Stimulated activated CD8-positive, alpha-beta memory T cell treated with anti-CD3 and anti-CD28 coated beads, Interleukin-7, amount 100 ng/mL, for 1 hour (primary cell): ENCODE measurements at places on chromosomes 7 and 10.

DNA sequence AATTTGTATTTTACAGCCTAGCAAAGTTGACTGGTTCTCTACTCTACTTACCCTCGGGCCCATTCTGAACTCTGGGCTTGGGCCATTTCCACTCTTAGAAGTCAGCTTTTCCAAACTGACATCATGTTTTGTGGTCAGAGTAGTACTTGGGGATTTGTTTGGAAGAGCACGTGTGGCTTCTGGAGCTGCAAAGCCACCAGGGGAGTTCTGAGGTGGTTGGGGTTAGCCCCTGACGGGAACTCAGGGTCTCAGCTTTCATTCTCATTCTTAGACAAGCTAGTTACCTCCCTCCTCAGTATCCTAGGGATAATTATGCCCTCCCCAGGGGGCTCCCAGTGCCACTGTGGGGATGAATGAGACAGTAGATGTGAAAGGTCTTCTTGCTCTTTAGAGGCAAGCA, 647.7 kb upstream of the GALNT17 start:
- DNase-seq, result no peak

GRCh38 chr10:52805414-52806285, 33.1 kb upstream of the MBL2 start:
- DNase-seq, result no peak

DNA sequence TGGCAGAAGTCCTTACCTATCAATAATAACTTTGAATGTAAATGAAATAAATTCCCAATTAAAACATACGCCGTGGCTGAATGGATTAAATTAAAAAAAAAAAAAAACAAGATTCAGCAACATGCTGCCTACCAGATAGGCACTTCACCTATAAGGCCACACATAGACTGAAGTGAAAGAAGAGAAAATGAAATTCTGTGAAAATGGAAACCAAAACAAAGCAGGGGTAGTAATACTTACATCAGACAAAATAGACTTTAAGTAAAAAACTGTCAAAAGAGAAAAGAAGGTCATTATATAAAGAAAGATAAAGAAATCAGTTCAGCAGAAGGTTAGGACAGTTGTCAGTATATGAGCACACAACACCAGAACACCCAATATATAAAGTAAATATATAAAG, 55.3 kb downstream of the TCAF1 start:
- DNase-seq, result no peak

DNA sequence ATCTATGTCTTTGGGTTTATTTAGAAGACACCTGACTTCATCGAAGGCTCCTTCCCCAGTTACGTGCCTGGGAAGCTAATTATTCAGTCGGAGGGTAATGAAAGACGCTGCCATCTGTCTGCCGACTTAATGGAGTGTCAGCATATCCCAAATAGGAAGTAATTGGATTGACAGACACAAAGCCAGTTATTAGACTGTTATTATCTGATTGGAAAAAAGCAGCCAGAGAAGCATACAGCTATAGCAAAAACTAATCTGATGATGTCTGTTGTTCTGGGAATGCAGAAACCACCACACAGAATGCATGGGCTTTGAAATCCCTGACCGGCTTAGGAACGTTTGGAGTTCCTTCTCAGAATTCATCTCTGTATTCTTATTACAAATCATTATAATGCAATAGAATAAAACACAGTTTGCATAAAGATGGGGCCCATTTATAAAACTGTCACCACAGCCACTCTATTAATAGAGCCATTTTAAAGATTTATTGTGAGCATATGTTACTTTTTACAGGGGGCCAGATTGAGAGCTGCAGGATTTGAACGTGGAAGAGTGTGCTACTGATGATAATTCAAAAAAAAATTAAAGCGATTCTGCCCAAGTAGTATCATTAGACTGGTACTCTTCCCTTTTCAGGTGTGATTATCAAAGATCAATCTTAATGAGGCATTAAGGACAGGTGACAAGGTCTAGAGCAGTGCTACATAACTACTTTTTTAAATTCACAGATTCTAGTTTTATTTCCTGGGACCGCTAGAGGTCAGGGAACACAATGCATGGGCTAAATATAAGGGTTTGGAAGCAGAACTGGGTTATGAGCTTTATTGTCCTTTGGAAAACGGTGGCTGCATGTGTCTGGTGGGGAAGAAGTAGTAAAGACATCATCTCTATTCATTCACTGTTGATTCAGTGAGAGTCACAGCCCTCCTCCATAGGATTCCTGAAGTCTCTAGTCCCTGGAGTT, 330.1 kb upstream of the LRGUK start:
- no peak for DNase-seq

DNA sequence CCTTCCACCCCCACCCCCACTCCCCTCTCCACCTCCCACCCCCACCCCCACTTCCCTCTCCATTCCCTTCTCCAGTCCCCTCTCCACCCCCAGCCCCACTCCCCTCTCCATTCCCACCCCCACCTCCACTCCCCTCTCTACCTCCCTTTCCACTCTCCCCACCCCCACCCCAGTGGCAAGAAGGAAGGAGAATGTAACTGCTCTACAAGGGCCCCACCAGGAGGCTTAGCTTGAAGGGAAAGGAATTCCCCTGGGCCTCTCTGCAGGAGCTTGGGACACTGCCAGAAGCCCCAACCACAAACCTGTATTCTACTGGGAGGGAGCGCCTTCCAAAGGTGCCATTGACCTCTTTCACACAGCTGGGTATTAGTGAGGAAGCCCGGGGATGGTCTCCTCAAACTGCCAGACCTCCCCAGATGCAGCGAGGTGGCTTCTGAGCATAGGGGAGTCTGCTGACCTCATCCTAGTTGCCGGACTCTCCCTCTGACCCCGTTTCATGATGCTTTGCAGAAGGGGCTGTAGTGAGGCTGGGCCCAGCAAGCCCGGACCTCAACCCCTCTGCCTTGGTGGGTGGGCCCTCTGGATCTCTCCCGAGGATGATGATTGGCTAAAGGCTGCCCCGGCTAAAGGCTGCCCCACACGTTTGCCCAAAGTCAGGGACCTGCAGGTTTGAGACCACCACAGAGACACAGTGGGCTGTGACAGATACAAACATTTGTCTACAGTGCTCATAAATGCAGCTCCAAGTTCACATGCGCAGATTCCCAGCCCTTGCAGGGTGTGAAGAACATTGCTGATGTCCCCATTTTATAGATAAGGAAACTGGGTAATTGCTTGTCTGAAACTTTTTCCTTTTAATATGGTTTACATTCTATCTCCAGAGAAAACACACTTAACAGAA, 2.9 kb downstream of the DEPP1 start:
- DNase-seq, result no peak
